ENCODE measurements at places on chromosomes 2 and 18. TPM values are rescaled to one million over a fixed set of nuclear protein-coding genes. Genes with fewer than 3 reads are reported as not detected.

Gene ALS2
- total RNA-seq = 13.2 TPM

Gene DTNA
- 0.33 TPM for total RNA-seq

Gene PASK
- total RNA-seq = 7.5 TPM

Gene LRRC30
- total RNA-seq = not detected

Gene ATP8B1
- 6.2 TPM for total RNA-seq

Gene ALPI
- not detected for total RNA-seq

Gene ABCG8
- total RNA-seq = not detected

Gene RAB27B
- total RNA-seq = 9.0 TPM

Gene SPATA3
- not detected for total RNA-seq

Gene MAPRE2
- total RNA-seq = 10.9 TPM

Gene SPIRE1
- 18.3 TPM for total RNA-seq

Gene CXCR4
- total RNA-seq = 0.71 TPM

Gene RIT2
- not detected for total RNA-seq

Gene MDH1B
- 1.1 TPM for total RNA-seq

Gene SLC14A1
- not detected for total RNA-seq

Gene C1D
- total RNA-seq = 33.4 TPM

Gene THSD7B
- not detected for total RNA-seq

Gene STAT4
- total RNA-seq = 3.9 TPM

Gene CETN1
- not detected for total RNA-seq

Gene ADD2
- 24.0 TPM for total RNA-seq

Gene LYG2
- not detected for total RNA-seq

Gene NT5DC4
- not detected for total RNA-seq

Gene SERPINB13
- total RNA-seq = not detected

Gene FOXD4L1
- 0.24 TPM for total RNA-seq

Gene SLC9A2
- 3.7 TPM for total RNA-seq

Gene LYPD6
- total RNA-seq = 0.07 TPM

Gene UNC80
- not detected for total RNA-seq

Gene PRKAG3
- total RNA-seq = not detected

Gene BOK
- total RNA-seq = 33.3 TPM

Gene MC5R
- not detected for total RNA-seq

Gene CBLN2
- total RNA-seq = 0.06 TPM

Gene RNU2-63P
- not detected for total RNA-seq

Gene MLPH
- 318 TPM for total RNA-seq

Gene KLHL41
- total RNA-seq = 0.17 TPM

Gene BMP10
- not detected for total RNA-seq
